ENCODE measurements at places on chromosomes 4 and X.

GRCh38 chrX:84362184-84362838, 139.9 kb downstream of the HDX start:
- peak; percentile 19 for DNase-seq
- H3K36me3 ChIP-seq, result no peaks in the 10 kb centered on the region
- H3K4me1 ChIP-seq, result no peaks in the 10 kb centered on the region
- H3K4me3 ChIP-seq, result no peak overlapping the region
- H3K27me3 ChIP-seq, result no peaks in the 10 kb centered on the region
- H3K27ac ChIP-seq, result peak overlapping the region; percentile 35

- H3K4me1 ChIP-seq, result peaks cover 3% of the 10 kb centered on the region
- H3K36me3 ChIP-seq, result no peaks in the 10 kb centered on the region
- no peaks in the 10 kb centered on the region for H3K27me3 ChIP-seq
- no peak for DNase-seq
Observed at GRCh38 chr4:188429965-188430364, 290.7 kb downstream of the TRIML1 start.

- DNase-seq, result no peak
- no peaks in the 10 kb centered on the region for H3K36me3 ChIP-seq
- no peaks in the 10 kb centered on the region for H3K4me1 ChIP-seq
- H3K4me3 ChIP-seq, result no peak overlapping the region
- no peaks in the 10 kb centered on the region for H3K27me3 ChIP-seq
- H3K27ac ChIP-seq, result no peak overlapping the region
Observed at GRCh38 chr4:47367761-47368160, 95.7 kb downstream of the COMMD8 start.

DNA sequence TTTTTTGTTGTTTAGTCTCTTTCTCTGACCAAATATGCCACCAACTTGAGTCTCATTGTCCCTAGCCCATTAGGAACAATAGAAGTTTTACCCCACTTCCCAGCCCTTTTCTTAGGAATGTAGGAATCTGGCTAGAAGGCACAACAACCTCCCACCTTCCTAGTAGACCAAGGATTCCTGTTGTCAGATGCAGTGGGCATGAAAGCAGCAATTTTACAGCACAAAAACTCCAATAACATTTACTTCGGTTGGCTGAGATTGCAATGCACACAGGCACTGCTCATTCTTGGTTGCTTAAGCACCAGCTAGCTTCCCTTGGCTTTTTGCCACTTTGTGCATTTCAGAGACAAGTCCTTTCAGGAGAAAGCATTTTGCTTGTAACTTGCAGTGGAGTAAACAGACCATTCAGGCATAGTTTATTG, 312.8 kb downstream of the TENM3 start:
- no peaks in the 10 kb centered on the region for H3K27me3 ChIP-seq
- no peaks in the 10 kb centered on the region for H3K36me3 ChIP-seq
- H3K4me1 ChIP-seq, result peaks cover 11% of the 10 kb centered on the region

DNA sequence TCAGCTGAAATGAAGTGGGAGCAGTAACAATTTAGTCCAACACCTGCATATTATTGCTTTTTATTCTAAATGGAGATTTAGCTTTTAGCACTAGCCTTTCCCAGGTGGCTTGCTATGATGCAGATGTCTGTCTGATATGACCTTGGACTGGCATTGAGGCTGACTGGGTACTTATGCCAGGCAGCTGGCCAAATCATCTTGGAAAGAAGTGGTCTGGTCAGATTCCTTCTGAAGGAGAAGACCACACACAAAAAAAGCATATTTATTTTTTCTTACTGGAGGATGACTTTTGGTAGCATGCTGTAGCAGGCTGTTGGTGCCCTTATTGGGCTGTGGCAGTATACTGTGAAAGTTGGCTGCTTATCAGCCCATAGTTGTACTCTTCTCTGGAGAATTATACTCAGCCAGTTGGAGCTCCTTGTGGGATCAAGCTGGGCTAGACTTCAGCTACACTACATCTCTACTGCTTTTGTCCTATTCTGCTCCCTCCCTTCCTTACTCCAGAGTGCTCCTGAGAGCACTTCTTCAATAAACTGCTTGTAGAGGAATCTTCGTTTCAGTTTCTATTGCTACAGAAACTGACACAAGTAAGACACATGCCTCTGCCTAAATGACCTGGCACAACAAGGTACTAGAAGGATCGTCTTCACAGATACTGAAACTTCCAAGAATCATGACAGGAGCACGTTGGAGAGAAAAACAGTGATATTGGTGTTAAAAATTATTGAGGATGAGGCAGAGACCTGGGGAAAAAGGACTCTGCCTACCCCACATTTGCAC, 196.8 kb upstream of the RPS6KA3 start:
- no peaks in the 10 kb centered on the region for H3K36me3 ChIP-seq
- no peaks in the 10 kb centered on the region for H3K4me1 ChIP-seq
- no peak for DNase-seq
- H3K4me3 ChIP-seq, result no peak overlapping the region

DNA sequence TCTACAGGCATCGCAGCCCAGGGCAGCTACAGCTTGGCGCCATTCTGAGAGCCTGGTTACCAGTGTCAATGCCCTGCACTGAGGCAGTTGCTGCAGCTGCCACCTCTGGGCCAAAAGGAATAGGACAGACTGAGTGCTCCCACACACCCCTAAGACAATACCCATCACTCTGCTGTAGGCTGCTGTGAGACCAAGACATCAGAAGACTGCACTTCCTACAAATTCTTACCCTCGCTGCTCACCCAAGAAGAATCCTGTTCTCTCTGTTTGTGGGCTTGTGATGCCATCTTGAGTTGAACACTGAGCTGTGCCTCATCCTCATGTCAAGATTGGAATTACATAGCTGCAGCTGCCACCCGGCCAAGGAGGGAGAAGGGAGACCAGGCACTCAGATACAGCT, 1847.0 kb upstream of the PCDH10 start:
- H3K27me3 ChIP-seq, result no peaks in the 10 kb centered on the region
- no peaks in the 10 kb centered on the region for H3K4me1 ChIP-seq
- H3K4me3 ChIP-seq, result no peak overlapping the region
- H3K36me3 ChIP-seq, result no peaks in the 10 kb centered on the region
- H3K27ac ChIP-seq, result no peak overlapping the region
- DNase-seq, result no peak

GRCh38 chrX:138294951-138295350, 416.6 kb downstream of the FGF13 start:
- no peak overlapping the region for H3K4me3 ChIP-seq
- H3K36me3 ChIP-seq, result no peaks in the 10 kb centered on the region
- H3K27ac ChIP-seq, result no peak overlapping the region

All from IMR-90 (cell line).